ENCODE measurements at places on chromosomes 5 and 9.
A peak's percentile ranks its signal among the peaks of the same experiment; 100 is the strongest.

DNA sequence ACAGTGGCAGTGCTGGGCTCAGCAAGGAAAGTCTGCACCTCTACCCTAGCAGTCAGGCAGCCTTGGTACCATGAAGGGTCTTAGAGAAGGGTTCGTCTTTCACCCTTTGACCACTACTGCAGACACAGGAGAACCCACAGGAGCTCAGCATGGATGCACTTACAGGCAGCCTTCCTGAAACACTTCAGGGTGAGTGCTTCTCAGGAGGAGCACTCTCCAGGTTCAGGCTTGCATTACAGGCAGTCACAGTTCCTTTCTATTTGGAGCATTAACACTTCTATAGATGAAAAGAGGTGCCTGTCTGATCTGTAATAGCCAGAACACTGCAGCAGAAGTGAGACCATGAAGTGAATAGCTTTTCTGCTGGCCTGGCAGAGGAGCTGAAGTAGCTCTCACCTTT lies 8.7 kb upstream of the CYLC2 start:
- DNase-seq: no peak

GRCh38 chr5:36889264-36889663 lies 12.7 kb downstream of the NIPBL start:
- DNase-seq: no peak

DNA sequence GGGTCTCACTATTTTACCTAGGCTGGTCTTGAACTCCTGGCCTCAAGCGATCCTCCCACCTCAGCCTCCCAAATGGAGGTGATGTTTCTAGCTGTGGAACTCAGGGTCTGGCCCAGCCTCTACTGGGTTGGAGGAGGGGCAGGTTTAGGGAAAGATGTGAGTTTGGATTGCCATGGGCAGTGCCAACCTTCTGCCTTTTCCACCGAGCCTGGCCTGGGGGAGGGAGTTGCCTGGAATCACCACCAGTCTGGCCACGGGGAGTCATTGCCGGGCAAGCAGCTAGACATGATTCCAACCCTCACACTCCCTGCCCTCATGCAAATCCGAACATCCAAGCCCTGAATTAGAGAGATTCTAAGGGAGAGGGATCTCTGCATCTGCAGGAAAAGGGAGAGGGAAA lies 21.0 kb upstream of the VDAC1 start:
- DNase-seq: no peak

GRCh38 chr5:126976520-126977172 lies 53.7 kb downstream of the MARCHF3 start:
- no peak for DNase-seq

- DNase-seq: no peak
These were observed 165.7 kb upstream of the IRX1 start for GRCh38 chr5:3429962-3430361.

GRCh38 chr5:102921341-102922044 lies 166.4 kb downstream of the PAM start:
- DNase-seq: no peak

DNA sequence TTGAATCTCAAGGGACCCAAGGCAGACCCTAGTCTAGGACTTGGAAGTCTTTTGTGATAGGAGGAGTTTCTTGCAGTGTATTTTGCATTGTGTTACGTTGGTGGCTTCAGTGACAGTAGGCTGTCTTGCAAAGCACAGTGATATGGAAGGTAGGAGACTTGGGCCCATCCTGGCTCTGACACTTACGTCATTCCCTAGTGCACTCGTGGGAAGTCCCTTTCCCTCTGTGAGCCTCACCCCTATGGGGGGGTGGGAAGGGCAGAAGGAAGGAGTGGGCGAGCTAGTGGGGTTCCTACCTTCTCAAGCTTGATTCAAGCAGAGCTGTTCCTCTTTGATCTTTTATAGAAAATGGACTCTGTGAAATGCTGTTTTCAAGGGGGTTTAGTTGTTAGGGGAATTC lies 9.2 kb upstream of the TEX53 start:
- no peak for DNase-seq

- no peak for DNase-seq
These were observed 17.8 kb downstream of the TBCA start for GRCh38 chr5:77758141-77758938.

- DNase-seq: no peak
These were observed 32.4 kb upstream of the ZFR start for GRCh38 chr5:32476891-32477290.

DNA sequence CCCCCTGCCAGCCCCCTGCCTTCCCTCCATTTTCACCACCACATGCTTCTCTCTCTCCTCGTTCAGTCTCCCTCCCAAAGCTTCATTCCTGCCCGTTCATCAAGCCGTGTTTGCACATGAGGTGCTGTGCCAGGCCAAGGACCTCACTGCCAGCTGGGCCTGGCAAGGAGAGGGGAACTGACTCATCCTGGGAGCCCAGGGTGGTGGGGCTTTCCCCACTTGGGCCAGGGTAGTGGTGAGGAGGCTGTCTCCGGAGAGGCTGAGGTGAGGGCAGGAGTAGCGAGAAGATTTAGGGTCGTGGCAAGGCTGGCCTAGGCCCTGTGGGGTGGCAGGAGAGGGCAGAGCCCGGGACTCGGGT lies 30.4 kb upstream of the NOTCH1 start:
- DNase-seq: no peak

DNA sequence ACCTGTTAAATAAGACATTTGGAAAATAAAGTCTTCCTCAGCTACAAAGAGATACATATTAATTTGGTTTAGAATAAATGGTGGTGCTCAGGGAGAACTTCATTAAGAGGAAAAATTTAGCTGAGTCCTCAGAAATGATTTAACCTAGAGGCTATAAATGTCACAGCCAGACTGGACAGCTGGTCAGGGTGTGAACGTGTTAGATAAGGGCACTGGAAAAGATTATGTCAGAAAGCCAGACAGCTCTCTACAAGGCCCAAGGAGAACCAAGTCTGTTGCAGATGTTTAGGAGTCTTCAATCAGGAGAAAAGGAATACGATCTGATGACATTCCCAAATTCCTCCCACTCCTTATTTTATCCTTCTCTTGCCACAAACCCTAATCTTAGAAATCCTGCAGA lies 265.2 kb downstream of the MAT2B start:
- DNase-seq: no peak

GRCh38 chr9:84921175-84921574 lies 251.6 kb downstream of the NTRK2 start:
- DNase-seq: no peak

DNA sequence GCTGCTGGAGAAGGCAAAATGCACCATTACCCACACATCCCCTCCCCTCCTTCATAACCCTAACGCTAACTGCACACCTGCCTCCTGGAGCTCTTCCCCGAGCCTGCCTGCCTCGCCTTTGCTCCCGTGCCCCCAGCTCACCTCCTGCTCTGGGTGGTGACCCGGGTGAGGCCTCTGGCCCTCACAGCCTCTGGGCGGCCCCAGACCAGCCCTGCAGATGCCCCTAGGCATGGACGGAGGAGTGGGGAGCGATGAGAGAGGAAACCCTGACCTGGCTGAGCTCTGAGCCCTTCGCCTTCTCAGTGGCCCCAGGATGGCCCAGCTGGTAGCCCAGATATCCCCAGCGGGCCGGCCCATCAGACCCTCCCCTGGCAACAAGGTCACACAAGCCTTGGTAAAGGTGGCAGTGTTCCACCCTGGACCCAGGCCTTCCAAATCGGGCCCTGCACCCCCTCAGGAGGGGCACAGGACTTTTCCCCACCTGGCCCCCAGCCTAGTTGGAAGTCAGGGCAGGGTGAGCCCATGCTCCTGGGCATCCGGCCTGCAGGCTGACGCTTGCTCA lies 14.5 kb upstream of the CAMSAP1 start:
- DNase-seq: no peak

DNA sequence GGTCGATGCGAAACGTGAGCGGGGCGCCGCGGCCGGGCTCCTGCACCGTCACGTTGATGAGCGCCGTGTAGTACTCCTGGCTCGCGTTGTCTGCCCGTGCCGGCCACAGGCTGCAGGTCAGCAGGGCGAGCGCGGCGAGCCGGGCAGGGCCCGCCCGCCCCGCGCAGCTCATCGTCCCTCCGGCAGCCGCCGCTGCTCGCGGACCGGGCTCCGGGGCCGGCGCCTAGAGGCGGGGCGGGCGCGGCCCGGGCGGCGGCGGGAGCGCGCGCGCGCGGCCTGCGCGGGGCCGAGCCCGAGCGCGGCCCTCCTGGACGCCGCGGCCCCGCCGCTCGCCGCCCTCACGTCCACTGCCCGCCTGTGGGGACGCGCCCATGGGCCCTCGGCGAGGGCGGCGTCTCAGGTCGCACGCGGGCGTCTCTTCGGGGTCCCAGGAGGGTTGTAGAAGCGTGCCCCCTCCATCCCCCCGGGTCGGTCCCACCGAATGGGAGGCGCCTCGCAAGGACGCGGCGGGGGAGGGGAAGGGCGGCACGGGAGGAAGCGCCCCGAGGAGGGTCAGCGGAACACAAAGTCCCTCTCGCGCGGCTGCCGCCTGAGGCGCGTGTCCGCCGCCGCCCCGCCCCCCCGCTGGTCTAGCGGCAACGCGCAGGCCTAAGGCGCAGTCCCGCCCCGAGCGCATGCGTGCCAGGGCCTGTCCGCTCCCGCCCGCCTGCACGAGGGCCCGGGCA lies at the start of gene RNF130:
RNF130 (minus strand) TSS at position 229 of the 725 bp plus-strand sequence; CDS start at position 172, 57 bp downstream.
- peak; percentile 67 for DNase-seq

DNA sequence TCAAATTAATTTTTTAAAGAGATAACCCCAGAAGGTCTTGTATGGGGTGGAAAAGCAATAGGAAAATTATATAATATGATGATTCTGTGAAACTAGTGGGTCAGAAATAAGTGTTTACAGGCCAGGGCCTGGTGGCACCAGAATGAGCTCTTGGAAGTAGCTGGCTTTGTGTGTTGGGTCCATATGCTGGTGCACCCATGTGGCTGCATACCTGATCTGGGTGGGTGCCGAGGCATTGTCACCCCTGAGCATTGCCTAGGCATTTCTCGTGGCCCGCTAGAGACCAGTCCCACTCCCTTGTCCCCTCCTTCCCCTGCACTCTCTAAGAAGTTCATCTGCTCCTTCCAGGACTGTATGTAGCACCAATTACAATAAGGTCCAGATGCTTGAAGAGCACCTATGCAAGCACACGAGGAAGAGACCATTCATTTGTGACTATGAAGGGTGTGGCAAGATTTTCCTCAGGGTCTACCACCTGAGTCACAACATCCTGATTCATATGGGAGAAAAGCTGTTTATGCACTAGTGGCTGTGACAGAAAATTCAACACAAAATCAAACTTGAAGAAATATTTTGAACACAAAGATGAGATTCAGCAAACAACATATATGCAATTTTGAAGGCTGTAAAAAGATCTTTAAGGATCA lies 19.8 kb upstream of the IL33 start:
- no peak for DNase-seq

- no peak for DNase-seq
These were observed 740 bp upstream of the ERAP1 start for GRCh38 chr5:96808541-96808828.

DNA sequence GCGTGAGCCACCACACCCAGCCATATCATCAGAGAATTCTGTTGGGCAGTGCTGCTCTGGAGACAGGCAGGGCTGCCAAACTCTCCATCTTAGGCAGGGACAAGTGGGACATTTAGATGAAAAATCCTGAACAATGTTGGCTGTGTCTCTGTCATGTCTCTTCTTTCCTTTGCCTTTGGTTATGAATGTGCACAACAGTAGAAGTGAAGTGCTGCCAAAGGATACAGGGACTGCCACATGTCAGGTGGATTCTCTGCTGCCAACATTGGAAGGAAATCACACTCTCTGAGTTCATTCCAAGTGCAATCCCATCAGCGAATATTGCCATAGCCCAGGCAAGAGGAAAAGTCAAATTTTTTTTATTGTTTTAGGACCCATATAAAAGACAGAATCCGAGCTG lies 348.8 kb downstream of the TRPM3 start:
- no peak for DNase-seq

- DNase-seq: no peak
These were observed 261.3 kb downstream of the CWC27 start for GRCh38 chr5:65030056-65030455.

DNA sequence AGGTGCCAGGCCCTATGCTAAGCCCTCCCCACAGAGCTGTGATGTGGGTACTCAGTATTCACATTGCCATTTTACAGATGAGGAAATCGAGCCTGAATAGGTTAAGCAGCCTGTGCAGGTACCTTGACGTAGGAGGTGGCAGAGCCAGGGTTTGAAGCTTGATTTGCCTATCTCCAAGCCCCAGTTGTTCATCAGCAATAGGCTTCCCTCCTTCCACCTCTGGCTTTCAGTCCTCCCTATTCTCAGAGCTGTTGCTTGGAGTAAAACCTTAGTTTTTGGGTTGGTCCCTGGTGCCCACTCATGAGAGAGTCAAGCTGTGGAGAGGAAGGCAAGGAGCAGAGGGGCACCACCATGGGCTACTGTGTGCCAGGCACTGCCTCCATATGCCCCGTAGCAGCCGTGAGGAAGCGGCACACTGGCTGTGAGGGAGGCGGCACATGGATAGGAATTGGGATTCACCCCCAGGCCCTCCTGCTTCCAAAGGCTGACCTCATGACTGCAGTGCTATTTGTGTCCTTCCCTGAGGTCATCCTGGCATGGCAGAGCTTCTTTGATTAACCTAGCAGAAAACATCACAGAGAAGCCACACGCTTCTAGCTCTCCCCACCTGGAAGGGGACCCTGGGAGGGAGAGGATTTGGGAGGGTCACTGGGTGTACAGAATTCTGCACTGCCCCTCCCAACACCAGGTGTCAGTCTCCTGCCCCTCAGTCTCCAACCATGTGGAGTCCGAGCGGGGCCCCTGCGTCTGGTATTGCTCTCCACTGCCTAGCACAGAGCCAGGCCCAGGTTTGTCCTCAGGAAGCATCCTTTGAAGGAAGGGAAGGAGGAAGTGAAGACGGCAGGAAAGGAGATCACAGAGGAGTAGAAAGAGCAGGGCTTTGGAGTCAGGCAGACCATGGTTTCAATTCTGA lies 109.8 kb downstream of the RGS3 start:
- no peak for DNase-seq

DNA sequence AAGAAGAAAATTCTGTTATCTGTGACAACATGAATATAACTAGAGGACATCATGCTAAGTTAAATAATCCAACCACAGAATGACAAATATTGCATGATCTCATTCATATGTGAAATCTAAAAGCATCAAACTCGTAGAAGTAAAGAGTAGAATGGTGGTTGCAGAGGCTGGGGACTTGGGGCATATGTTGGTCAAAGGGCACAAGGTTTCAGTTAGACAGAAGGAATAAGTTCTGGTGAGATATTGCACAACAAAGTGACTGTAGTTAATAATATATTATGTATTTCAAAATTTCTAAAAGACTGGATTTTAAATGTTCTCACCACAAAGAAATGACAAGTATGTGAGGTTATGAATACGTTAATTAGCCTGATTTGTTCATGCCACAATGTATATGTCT lies 24.8 kb downstream of the GRIA1 start:
- DNase-seq: no peak
